RWPE1 (cell line): ENCODE measurements at places on chromosomes 11 and 22.

DNA sequence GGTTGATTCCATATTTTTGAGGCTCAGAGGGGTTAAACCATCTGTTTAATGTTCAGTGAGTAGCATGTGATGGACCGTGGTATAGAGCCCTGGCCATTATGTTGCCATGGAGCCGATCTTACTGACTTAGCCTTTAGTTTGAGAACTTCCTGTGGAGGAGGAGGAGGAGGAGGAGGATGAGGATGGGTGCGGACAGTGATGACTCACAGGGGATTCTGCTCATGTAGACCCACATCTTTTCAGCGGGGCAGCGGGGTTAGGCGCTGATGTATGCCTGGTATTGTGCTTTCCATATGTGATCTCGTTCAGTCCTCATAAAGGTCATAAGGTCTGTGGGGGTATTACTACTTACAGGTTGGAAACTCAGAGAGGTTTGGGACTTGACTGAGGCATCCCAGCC lies 13.9 kb downstream of the STX3 start:
- DNase-seq: no peak

DNA sequence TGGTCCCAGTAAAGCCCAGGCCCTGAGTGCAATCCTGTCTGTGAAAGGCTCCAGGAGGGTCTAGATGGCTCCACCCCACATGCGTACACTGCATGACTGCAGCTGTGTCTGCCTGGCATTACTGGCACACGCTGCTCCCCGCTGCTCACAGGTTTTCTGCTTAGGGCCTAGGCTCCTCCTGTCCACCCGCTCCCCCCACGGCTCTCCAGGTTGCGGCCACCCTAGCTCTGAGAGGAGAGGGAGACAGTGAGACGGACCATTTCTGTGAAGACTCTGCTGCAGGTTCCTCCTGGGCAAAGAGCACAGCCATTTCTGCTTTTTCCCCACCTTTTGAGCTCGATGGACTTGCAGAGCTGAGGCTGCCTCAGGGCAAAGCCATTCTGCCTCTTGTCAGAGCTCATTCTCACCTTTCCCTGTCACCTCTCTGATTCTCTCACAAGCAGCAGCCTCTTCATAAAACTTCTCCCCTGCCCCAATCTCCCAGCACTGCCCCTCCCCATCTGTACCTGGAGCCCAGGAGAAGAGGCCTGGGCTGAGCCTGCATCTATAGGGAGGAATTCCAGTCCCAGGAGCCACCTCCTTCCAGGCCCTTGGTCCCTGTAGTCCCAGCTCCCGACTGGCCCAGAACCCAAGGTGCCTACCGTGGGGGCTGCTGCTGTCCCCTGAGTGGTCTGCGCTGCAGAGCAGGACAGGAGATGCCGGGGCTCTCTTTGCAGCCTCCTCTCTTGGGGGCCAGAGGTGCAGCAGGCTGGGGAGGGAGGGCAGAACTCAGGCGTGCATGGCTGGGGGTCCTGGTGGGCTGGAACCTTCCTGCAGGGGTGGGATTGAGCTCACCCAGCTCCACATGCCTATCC lies 433.7 kb upstream of the B3GAT1 start:
- no peak for DNase-seq

- DNase-seq: no peak
Measured at GRCh38 chr11:97557399-97557798, 1167.6 kb downstream of the JRKL start.

DNA sequence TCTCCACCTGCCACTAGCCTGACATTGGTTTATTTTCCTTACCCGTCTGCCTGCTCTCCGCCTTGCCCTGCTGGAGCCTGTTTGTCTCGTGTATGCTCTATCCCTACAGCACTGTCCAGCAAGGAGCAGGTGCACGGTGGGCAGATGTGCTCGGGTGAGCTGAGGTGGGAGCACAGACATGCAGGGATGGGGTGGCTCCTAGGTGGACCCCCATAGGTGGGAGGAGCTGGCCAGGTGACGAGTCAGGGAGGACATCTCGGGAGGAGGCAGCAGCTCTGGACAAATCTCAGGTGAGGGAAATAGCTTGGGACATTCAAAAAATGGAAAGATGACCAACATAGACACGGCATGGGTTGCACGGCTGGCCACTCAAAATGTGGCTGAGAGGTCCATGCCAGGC lies 89.2 kb upstream of the SHANK2 start:
- no peak for DNase-seq

- DNase-seq: no peak
Measured at GRCh38 chr11:57599381-57599780, 1.9 kb downstream of the SERPING1 start.

DNA sequence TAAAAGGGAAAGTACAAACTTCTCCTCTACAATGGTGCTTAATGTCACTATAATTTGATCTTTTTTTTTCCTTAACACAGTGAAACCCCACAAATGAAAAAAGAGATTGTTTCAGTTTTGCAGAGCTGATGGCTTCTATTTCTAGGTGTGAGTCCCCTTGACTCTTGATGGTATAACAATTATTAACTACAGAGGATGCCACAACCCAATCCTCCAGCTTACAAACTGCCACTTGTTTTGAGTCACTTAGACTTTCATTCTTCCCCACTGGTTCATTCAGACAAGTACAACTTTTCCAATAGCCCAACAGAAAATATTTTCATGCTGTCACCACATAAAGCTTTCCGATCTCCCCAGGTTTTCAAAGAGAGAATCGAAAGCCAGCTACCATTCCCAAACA lies 812.2 kb downstream of the LRRC4C start:
- no peak for DNase-seq

DNA sequence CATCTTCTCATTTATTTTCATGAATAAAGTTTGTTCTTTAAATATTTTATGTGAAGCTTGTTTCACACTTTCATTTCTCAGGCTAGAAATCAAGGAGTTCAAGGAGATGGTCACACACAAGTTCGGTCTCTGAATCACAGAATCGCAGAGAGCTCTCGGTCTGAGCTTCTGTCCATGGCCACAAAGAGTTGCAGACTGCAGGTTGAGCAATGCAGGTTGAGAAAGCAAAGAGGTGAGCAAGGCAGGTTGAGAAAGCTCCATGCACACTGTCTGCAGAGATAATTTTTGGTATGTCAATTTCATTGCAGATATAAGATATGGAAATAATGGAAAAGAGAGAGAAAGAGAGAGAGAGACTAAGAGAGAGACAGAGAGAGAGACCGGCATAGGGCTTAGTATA lies 32.9 kb upstream of the VWA5A start:
- DNase-seq: no peak

DNA sequence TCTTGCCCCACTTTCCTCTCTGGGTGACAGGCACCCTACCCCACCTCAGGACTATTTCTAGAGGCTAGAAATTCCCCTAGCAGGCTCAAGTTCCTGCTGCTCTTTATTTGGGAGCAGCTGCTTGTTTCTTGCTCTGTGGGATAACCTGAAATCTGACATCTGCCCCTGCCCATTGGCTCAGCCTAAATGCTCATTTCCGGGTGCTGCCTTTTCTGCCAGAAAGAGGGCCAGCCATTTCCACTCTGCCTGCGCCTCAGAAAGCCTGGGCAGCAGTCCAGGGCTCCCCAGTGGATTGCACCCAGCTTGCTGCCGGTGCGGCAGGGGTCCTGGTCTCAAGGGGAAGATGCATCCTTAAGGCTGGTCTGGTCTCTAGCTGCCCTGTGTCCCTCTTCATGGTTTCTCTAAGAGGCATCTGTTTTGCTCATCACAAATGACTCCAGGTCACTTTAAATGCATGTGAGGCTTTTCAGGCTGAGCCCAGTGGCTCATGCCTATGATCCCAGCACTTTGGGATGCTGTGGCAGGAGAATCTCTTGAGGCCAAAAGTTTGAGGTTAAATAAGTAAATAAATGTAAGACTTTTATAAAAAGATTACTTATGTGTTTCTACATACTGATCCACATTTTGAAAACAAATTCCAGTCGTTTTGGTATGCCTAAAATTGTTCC lies 10.3 kb upstream of the PNPLA5 start:
- DNase-seq: peak; percentile 39

GRCh38 chr22:40605761-40606160 lies 30.8 kb downstream of the MRTFA start:
- DNase-seq: no peak

GRCh38 chr22:24188705-24189248 lies 7.5 kb downstream of the SUSD2 start:
- DNase-seq: peak; percentile 15

GRCh38 chr11:118437208-118438125 lies 1.2 kb downstream of the KMT2A start:
- peak; percentile 64 for DNase-seq

- no peak for DNase-seq
Measured at GRCh38 chr11:103928040-103928801, 108.2 kb upstream of the DDI1 start.

GRCh38 chr11:66426314-66426713 lies 5.5 kb downstream of the NPAS4 start:
- no peak for DNase-seq

DNA sequence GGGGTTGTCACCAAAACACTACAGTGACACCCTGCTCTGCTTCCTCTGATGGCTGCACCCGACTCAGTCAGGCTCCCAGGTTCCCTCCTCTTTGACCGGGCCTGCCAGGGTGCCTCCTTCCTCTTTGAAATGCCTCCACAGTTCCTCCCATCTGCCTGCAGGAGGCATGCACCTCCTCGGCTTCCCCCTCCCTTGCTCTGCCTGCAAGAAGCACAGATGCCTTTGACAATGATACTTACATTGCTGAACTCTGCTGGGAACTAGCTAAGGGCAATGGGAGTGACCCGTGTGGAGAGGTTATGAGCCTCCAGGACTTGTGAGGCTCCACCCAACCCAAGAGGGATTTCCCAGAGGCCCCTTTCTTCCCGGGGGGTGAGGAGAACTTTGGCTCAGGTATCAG lies 674.1 kb downstream of the OPCML start:
- DNase-seq: no peak

- DNase-seq: no peak
Measured at GRCh38 chr11:47111318-47111804, 65.3 kb downstream of the ARFGAP2 start.

- no peak for DNase-seq
Measured at GRCh38 chr22:47065756-47066615, 303.5 kb downstream of the TBC1D22A start.

DNA sequence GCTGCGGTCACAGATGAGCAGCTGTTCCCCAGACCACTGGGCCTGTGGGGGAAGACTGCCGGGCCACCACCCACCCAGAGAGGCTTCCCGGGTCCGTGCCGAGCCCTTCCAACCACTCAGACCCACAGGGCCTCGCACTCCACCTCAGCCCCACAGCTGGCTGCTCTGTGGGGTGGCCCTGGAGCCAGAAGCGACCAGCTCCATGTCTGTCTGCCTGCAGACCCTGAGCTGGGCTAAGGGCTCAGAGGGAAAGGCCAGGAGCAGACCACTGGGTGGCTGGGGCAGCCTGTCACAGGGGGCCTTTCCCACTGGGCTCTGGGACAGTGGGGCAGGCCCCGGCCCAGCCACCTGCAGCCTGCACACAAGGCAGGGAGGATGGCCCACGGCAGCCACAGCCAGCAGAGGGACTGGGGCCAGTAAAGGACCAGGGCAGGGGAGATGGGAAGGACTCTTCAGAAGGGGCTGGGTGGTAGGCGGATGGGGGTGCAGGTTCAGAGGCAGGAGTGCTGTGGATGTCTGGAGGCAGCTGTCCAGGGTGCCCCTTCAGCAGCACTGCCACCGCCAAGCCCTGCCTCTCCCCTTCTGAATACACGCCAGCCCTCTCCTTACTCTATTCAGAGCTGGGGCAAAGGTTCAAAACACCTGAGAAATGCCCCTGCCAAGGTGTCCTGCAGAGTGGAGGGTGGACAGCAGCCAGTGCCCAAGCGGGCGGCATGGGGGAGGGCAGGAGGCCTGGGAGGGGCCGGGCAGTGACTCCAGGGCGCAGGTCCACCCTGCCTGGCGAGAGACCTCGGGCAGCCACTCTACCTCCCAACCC lies 32.2 kb downstream of the GNB1L start:
- no peak for DNase-seq

GRCh38 chr22:37060801-37061610 lies 9.5 kb downstream of the KCTD17 start:
- DNase-seq: no peak

GRCh38 chr11:120316880-120317688 lies 8.0 kb upstream of the TLCD5 start:
- peak; percentile 93 for DNase-seq

DNA sequence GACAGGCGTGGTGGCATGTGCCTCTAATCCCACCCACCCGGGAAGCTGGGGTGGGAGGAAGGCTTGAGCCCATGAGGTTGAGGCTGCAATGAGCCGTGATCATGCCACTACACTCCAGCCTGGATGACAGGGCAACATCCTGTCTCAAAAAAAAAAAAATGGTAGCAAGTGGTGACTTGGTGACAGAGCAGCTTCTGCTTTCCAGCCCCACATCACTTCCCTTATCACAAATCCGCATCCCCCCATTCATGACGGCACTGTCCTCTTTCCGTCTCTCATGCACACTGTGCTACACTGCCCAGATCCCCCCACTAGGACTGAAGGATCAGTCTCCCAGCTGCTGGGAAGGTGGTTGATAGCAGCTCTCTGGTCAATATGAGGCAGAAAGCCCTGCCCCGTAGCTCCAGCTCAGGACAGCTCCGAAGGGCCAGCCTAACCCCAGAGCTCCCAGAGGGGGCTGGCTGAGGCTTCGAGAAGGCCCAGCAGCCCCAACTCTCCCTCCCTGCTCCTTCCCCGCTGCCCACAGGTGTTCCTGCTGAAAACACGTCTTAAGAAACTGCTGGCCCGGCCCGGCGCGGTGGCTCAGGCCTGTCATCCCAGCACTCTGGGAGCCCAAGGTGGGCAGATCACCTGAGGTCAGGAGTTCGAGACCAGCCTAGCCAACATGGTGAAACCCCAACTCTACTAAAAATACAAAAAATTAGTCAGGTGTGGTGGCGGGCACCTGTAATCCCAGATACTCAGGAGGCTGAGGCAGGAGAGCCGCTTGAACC lies 15.9 kb downstream of the PGA5 start:
- no peak for DNase-seq

- DNase-seq: no peak
Measured at GRCh38 chr22:38866024-38866398, 6.0 kb downstream of the CBX6 start.

GRCh38 chr11:65859812-65860277 lies 388 bp upstream of the MUS81 start:
- DNase-seq: no peak

- DNase-seq: no peak
Measured at GRCh38 chr11:45560155-45560912, 105.1 kb downstream of the CHST1 start.

DNA sequence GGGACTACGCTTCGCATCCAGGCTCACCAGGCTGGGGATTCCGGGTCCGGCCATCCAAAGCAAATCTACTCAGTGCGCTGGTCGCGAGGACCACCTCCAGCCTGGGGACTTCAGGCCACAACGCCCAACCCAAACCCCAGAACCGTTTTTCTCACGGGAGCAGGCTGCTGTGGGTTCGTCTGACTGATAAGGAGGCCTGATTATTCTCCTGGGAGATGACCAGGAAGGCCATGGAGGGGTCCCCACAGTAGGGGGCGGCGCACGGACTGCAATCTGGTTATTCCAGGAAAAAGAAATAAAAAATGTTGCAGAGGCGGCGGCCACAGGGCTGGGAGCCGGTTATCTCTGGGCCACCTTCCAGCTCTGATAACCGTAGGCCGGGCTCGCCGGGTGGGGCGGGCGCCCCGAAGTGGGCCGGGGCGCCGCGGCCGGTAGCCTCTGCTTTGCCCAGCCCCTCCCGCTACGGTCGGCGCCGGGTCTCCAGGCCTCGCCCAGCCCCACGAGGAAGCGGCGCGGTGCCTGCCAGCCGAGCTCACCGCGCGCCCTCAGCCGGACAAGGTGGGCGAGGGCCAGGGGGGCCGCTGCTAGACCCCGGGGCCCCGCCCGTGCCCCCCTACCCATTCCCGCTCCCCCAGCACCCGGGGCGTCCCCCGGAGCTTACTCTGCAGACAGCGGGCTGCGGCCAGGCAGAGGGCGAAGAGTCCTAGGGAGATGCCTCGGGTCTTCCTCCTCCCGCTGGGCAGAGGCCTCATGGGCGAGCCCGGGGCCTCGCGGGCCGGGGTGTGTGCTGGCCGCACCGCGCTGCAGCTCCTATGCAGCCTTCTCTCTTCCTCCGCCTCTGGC lies 446 bp downstream of the VSTM5 start:
- no peak for DNase-seq
